ENCODE measurements at places on chromosomes 16 and 17. TPM values are rescaled to one million over a fixed set of nuclear protein-coding genes. Genes with fewer than 3 reads are reported as not detected.

Gene MPP2
- total RNA-seq, result 8.4 TPM

Gene CEMP1
- not detected for total RNA-seq

Gene LITAFD
- not detected for total RNA-seq

Gene SP6
- total RNA-seq, result 30.7 TPM

Gene SLC16A6
- total RNA-seq, result 2.4 TPM

Gene TSNAXIP1
- total RNA-seq, result 2.8 TPM

Gene GNAO1
- total RNA-seq, result 0.69 TPM

Gene CFAP52
- not detected for total RNA-seq

Gene KRTAP4-9
- total RNA-seq, result not detected

Gene TBC1D3G
- not detected for total RNA-seq

Gene CCDC200
- total RNA-seq, result not detected

Gene CACNA1G
- total RNA-seq, result not detected

Gene CA4
- 8.3 TPM for total RNA-seq

Gene CBLN1
- total RNA-seq, result 3.2 TPM

Gene PYDC1
- not detected for total RNA-seq

Gene PERCC1
- not detected for total RNA-seq

Gene CACNG3
- not detected for total RNA-seq

Gene HBA2
- not detected for total RNA-seq

Gene KIFC3
- 15.4 TPM for total RNA-seq
